ENCODE measurements at places on chromosomes 16 and 17.

GRCh38 chr17:75996665-75997590 lies 3.7 kb upstream of the CDK3 start:
- DNase-seq = peak; percentile 61

GRCh38 chr17:74417178-74418045 lies 14.5 kb upstream of the GPRC5C start:
- peak; percentile 26 for DNase-seq

DNA sequence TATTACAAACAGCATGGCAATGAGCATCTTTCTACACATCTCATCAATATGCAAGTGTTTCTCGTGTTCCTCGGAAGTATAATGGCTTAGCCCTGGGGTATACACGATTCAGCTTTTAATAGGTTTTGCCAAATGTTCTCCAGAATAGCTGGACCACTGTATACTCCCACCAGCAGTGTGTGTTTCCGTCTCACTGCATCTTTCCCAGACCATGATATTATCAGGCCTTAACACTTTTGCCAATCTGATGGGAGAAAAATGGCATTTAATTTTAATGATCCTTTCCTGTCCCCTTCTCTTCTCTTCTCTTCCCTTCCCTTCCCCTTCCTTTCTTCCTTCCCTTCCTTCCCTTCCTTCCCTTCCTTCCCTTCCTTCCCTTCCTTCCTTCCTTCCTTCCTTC lies 30.8 kb downstream of the PRKCB start:
- DNase-seq = no peak

DNA sequence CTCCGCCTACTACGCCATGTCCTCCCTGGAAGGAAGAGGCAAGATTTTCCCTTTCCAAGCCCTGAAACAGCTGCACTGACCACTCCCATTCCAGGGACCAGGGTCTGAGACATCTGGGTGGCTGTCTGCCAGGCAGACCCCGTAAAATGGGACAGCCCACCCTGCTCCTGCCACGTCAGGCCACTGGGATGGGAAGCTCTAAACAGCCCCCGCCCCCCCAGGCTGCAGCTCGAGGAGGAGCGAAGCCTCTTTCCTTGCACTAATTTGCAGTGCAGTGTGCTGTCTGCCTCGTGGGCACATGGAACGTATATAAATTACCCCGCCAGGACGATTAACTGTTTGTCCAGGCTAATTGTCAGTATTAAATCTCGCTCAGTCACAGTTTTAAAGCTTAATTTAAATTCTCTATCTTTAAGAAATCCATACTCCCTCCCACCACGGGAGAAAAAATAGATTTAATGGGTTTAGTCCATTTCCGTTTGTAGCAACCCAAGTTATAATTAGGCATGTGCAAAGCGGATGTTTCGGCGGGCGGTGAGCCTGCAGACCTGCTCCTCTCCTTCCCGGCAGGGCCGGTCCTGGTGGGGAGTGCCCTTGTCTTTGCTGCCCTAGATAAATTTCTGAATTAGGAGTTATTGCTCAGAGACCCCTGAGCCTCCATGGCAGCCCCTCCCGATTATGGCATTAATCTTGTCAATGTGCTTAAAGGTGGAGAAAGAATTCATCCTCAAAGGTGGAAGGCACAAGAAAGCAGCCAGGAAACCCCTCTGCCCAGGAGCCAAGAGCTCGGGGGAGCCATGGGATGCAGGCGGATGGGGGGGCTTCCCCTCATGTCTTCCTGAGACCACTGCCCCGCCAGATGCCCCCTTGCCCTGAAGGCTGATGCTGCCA lies 268.0 kb upstream of the TNRC6C start:
- no peak for DNase-seq

- no peak for DNase-seq
Measured at GRCh38 chr17:41377546-41377945, 4.6 kb downstream of the KRT34 start.

DNA sequence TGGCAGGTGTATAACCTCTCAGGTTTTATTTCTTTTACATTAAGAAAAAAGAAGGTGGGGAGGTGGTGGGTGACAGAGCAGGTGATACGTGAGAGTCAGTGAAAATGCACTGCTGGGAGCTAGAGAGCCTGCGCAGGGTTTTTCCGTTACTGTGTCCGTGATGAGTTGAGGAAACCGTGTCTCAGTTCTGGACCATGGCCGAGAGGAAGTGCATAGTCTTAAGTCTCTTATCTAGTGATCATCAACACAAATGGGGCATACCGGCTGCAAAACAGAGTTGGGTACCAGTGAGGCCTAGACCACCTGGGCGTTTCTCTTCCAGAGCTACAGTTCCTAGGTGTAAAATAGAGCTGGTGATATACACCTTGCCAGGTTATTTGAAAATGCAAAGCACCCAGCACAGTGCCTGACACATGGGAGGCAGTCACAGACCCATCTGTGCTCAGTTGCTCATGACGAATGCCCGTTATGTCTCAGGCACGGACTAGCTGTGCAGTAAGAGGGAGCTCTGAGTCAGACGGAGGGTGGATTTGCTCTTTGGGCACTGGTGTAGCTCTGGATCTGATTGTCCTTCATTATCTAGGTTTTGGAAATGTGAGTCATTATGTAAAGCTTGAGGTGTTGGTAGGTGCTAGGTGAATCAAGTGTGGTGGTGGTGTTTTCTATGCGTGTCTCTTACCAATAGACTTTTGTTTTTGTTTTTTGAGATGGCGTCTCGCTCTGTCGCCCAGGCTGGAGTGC lies 60.9 kb downstream of the RPTOR start:
- no peak for DNase-seq

DNA sequence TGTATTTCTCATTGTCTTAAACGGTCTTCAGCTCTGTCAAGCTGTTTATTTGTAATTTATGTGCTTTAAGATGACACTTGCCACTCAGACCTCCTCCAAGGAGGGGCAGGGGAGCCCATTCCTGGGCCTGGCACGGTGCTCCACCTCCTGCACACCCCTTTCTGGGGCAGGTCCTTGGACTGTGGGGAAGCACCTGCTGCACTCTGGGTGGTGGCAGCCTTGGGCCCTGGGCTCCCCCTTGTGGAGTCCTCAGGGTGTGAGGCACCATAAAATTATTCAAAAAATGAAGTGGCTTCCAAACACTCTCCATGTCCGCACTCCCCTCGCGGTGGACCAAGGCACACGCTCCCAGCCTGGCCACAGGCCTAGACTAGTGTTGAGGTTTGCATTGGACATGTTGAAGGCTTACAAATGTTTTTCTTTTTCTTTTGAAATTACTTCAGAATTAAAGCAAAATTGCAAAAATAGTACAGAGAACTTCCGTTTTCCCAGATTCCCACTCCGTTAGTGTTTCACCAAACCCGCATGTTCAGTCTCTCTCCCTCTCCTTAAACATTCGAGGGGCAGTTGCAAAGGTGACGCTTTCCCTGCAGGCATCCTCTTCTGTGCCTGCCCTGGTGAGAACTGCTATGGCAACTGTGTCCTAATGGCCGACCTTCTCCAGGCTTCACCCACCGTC lies 32.4 kb downstream of the FOXK2 start:
- peak; percentile 53 for DNase-seq

DNA sequence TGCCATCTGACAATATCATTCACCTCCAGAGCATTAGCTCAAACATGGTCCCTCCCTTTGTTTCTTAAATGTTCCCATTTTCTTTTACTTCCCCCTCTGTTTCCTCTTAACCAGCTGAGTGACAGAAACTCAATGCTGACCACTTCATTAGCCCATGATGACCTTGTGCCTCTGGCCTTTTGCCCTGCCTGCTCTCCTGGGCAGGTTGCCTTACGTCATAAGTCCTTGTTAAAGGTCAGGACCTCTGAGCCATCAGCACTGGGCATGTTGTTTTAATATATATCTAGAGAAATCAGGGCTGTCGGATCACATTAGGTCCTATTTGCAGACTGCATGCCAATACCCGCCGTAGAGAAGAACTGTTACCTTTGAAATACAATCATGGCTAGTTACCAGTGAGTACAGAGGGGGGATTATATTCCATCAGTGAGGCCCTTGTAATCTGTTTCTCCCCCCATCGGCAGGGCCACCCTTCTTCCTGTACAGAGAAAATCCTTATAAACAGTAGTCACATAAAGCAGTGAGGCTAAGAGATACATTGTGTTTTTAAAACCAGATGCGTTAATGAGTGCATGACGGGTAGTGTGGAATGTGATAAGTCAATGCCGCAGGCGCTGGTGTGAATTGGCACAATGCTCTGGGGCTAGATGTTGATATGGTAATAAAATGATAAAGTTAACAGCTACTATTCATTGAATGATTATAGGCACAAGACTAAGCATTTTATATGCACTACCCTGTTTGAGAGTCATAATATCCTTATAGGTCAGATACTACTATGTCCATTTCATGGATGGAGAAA lies 94.3 kb upstream of the ZFHX3 start:
- DNase-seq = no peak

DNA sequence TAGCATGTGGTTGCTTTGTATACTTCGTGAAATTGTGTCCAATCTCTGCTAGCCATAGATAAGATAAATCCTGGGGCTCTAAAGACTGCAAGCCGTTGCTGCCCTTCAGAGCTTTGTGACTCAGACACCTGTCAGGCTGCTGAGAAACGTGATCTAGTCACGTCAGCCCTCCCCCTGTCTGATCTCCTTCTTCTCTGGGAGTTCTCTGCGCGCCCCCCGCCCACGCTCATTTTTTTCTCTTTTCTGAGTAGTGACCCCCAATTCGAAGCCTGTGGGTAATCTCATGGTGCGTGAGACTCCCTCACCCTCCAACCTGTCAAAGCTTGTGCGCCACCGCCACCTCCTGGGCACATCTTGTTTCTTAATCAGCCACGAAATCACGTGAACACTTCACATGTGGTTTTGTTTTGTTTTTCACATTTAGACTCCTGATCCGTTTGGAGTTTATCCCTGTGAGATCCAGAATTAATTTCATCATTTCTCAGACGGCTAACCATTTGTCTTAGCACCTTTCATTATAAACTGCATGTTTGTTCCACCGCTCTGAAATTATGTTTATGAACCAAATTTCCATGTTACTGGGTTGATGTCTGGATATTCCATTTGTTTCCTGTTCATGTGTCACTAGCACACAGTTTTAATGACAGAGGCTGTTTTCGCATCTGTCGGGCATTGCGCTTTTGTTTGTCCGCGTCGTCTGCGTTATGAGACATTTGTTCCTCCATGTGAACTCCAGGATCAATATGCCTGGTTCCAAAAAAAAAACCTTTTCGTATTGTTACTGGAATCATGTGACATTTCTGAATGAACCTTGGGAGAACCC lies 977 bp upstream of the ZNF778 start:
- peak; percentile 70 for DNase-seq

- DNase-seq = no peak
Measured at GRCh38 chr17:34671191-34671590, 91.8 kb downstream of the TMEM132E start.

GRCh38 chr17:74935585-74936469 lies at the start of gene OTOP3:
Gene OTOP3 (plus strand): TSS chr17:74935898. CDS start chr17:74935922, 24 bp downstream.
- no peak for DNase-seq

DNA sequence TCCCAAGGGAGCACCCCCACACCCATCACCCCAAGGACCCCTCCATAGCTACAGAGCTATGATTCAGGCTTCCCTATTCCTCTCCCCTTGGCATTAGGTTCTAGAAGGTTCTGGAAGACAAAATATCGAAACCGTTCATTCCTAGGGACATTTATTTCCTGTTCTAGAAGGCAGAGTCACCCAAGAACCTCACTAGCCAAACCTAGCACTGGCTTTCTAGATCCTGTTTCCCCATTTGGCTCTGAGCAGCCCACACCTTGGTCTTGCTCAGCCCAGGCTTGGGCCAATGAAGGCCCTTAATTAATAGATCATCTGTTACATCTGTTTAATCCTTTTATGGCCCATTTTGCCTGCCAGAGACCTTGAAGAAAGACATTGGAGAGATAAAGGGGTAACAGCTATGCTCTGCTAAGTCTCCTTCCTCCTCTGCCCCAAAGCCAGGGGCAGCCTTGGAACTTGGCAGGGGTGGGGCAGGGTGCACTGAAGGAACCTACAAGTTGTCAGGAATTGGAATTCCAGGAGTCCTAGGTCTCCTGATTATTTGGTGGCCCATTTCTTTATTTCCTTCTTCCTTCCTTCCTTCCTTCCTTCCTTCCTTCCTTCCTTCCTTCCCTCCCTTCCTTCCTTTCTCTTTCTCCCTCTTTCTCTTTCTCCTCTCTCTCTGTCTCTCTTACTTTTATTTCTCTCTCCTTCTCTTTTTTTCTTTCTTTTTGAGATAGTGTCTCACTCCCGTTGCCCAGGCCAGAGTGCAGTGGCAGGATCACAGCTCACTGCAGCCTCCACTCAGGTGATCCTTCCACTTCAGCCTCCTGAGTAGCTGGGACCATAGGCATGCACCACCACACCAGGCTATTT lies 8.7 kb upstream of the FZD2 start:
- DNase-seq = no peak

DNA sequence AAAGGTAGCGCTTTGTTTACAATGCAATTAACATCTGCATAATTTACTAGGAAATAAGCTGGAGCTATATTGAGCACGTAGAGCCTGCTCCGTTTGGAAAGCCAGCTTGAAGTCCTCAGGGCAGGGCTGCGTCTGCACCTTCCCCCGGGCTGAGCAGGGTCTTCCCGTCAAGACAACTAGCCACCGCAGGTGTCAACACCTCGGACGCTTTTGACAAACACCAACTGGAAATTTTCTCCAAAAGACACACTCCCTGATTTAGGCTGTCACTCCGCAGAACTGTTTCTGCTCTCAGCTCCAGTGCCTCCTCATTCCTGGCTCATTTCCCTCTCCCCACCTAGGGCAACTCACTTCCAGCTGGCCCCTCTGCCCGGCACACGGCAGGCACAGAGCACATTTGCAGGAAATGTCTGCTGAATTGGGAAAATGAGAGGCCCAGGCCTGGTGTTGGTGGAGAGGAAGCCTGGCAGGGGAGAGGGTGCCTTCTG lies 170.3 kb downstream of the MAF start:
- no peak for DNase-seq

GRCh38 chr17:8326511-8327302 lies 12.9 kb upstream of the ODF4 start:
- DNase-seq = peak; percentile 24

- peak; percentile 35 for DNase-seq
Measured at GRCh38 chr16:57653936-57654335, 14.2 kb upstream of the ADGRG3 start.

GRCh38 chr16:1285669-1286512 lies 23.5 kb upstream of the UBE2I start:
- no peak for DNase-seq

- DNase-seq = no peak
Measured at GRCh38 chr17:28469376-28469775, 4.1 kb upstream of the SLC13A2 start.

DNA sequence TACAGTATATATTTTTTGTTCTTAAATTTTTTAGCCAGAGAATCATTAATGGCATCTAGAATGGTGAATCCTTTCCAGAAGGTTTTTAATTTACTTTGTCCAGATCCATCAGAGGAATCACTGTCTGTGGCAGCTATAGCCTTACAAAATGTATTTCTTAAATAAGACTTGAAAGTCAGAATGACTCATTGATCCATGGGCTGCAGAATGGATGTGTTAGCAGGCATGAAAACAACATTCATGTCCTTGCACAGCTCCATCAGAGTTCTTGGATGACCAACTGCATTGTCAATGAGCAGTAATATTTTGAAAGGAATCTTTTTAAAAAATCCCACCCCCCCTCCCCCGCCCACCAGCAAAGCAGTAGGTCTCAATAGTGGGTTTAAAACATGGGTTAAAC lies 51.4 kb downstream of the CACNG1 start:
- peak; percentile 51 for DNase-seq

- DNase-seq = no peak
Measured at GRCh38 chr17:37768438-37768837, 23.6 kb upstream of the HNF1B start.

GRCh38 chr17:65463242-65463641 lies 98.2 kb downstream of the AXIN2 start:
- no peak for DNase-seq
